ENCODE measurements at places on chromosomes 2 and 18.

DNA sequence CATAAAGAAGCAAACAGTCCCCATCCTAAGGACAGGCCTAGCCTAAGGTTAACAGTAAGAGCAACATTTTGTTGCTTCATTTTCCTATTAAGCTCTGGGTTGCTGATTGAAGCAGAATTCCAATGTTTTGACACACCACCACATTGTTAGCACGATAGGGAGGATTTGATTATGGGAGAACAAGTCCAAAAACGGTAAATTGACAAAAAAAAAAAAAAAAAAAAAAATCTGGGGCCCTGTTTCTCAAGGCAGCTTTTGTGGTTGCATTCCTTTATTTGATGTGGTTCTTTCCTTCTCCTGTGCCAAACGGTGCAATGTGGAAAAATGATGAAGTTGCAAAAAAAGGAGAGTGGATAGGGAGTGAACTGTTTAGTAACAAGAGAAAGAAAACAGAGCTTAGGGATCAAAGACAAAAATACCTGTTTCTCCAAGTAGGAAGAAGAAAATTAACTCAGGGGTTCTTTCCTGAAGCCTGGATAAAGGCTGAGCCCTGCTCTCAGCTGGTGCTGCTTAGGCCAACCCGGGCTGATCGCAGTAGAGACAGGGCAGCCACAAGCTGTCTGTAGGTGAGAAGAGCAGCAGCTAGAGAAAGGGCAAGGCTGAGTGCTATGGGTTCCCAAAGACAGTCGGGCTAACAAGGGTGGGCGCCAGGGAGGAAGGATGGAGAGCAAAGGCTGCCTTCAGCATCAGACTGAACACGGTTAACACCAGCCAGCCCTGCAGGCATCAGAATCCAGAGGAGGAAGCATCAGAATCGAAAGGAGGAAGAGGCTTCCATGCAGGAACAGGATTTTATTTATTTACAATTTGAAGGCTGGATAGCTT lies 167.8 kb upstream of the FOSL2 start:
- no peak for DNase-seq

DNA sequence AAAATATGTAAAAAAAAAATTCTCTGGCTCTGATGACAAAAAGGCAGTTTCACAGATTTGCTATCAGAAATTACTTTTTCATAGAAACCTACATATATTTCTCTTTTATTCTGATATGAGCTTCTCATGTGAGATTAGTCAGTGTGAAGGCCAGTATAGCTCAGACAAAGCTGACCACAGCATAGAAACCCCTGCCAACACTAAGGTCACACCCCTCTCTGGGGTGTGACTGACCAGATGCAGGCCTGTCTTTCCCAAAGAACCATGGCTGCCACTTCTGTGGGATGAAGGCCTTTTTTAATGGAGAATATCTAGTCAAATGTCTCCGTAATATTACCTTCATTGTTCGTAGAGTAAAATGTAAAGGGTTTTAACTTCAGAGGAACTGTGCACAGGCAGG lies 330.3 kb upstream of the KCNJ3 start:
- DNase-seq: no peak

DNA sequence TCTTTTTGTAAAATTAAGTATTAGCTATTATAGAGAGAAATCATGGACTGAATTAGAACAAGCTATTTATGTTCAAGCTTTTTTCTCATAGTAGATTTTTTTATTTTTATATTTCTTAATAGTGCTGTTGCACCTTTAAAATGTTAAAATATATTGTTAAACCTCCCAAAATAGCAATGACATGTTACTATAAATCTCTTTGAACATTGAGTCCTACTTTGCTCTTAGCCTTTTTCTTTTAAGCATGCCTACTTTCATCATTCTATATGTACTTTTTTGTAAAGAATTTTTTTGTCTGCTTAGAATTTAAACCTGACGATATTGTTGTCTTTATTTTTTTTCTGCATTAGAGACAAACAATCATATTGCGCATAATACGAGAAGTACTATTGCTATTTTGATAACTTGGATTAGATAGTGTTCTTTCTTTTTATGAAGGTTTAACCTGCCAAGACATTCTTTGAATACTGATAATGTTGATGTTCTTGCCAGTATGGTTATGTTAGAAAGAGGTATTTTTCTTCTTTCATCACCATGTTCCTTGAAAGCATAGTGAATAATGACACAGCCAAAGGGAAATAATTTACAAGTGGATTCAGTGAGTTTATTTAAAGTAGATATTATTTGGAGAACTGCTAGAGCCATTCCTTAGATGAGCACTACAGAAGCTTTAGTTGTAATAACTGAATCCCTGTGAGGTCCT lies 40.6 kb downstream of the PMS1 start:
- no peak for DNase-seq

GRCh38 chr2:164574931-164575330 lies 46.4 kb downstream of the GRB14 start:
- DNase-seq: no peak

- DNase-seq: no peak
These were observed 138.3 kb upstream of the CYP1B1 start for GRCh38 chr2:38214209-38214717.

DNA sequence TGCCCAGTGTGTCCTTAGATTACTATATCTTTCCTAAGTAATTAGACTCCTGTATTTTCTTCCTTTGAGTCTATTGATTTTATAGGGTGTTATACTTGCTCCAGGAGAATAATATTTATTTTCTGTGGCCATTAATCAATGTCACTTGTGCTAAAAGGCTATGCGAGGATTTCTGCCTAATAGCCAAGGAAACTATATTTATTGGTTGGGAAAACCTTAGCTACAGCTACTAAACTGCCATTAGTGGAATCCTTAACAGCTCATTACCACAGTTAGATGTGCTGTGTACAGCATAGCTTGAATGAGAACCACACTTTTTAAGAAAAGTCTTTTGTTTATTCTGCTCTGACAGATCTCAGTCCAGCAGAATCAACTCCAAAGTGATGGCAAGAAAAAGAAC lies 537.3 kb downstream of the ERBB4 start:
- DNase-seq: no peak

- no peak for DNase-seq
These were observed 100.9 kb upstream of the TNP1 start for GRCh38 chr2:216960671-216961268.

DNA sequence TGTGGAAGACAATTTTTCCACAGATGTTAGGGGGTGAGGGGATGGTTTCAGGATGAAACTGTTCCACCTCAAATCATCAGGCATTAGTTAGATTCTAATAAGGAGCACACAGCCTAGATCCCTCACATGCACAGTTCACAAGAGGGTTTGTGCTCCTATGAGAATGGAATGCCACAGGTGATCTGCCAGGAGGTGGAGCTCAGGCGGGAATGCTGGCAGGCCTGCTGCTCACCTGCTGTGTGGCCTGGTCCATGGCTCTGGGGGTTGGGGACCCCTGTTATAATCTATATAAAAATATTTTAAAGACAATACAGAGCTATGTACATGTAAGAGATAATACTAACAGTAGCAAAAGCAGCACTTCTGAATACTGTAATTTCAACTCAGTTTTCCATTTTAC lies 19.2 kb downstream of the CWC22 start:
- DNase-seq: no peak

DNA sequence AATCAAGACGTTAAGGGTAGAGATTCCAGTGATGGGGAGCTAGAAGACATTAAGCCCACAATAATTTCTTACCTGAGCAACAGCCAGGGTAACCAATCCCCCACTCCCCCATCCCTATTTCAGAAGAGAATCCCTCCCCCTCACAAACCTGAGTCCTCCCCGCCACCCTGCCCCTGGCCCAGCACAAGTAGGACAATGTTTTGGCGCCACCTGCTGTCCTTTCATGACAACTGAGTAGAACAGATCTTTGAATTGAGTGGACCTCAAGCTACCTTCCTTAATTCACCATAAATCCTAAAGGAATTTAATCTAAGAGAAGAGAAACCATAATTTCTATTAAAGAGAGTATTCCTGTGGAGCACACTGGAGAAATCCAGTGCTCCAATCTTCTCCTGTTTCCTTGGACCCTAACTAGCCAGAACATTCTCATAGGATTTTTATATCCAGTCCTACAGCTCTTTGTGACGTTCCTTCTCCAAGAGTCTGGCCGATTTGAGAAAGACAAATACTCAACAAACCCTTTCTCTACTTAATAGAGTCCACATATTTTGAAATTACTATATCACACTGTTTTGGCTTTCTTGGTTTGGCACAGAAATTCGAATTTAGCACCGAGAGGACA lies 41.1 kb downstream of the NHEJ1 start:
- DNase-seq: peak; percentile 80

- no peak for DNase-seq
These were observed 33.7 kb downstream of the FASTKD2 start for GRCh38 chr2:206799083-206799482.

All from stimulated activated CD8-positive, alpha-beta memory T cell treated with anti-CD3 and anti-CD28 coated beads, Interleukin-4, amount 100 ng/mL, for 48 hours (primary cell).